ENCODE measurements at places on chromosomes 7 and 10. TPM values are rescaled to one million over a fixed set of nuclear protein-coding genes. Genes with fewer than 3 reads are reported as not detected.
A peak's percentile ranks its signal among the peaks of the same experiment; 100 is the strongest.

The NAT16 gene
- total RNA-seq, result not detected

The DOCK1 gene
- not detected for total RNA-seq

The HOXA10 gene
- total RNA-seq, result not detected

DNA sequence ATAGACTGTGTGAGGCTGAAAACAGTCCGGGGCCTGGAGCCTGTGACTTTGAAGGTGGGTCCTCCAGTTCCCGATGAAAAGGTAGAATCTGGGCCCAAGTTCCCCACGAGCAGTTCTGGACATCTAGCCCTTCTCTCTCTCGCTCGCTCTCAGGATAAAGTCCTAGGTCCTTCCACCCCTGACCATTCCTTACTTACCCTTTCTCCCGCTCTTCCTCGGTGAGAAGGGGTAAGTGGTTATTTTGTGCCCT, 713 bp downstream of the IMMP2L start:
- peaks cover 31% of the 10 kb centered on the region for H3K4me1 ChIP-seq
- peaks cover 26% of the 10 kb centered on the region for H3K36me3 ChIP-seq
- H3K27me3 ChIP-seq, result no peaks in the 10 kb centered on the region
- H3K4me3 ChIP-seq, result peak overlapping the region; percentile 81
- DNase-seq, result no peak

The URGCP gene
- total RNA-seq, result 34.2 TPM

The HOXA1 gene
- total RNA-seq, result 4.1 TPM

GRCh38 chr7:54782829-54783228, 23.8 kb upstream of the SEC61G start:
- no peak overlapping the region for H3K27ac ChIP-seq
- no peaks in the 10 kb centered on the region for H3K36me3 ChIP-seq
- H3K27me3 ChIP-seq, result no peaks in the 10 kb centered on the region
- DNase-seq, result no peak

The C7orf57 gene
- total RNA-seq, result not detected

The LLCFC1 gene
- not detected for total RNA-seq

- H3K4me3 ChIP-seq, result no peak overlapping the region
- no peak overlapping the region for H3K27ac ChIP-seq
- peaks cover 3% of the 10 kb centered on the region for H3K4me1 ChIP-seq
- H3K36me3 ChIP-seq, result 0 out of 2 replicates have a peak, but pooled peaks cover 3% of the 10 kb centered on the region
- H3K27me3 ChIP-seq, result no peaks in the 10 kb centered on the region
Measured at GRCh38 chr10:65620404-65621048, 1305.3 kb upstream of the LRRTM3 start.

DNA sequence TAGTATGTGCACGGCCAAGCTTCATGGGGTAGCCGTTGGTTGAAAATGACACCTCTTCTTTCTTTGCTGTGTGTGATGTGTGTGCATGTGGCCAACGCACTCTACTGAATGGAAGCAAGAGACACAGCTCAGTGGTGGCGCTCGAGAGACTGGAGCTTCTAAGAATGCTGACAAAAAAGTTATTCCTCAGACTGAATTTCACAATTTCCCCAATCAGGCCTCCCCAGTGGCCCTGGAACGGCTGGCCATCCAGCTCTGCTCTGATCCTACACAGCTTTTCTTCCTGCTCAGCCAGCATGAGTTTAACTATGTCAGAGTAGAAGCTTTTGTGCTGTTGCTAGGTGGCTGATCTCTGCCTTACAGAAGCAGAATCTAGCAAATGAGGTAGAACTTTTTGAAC, 186.7 kb upstream of the PLXDC2 start:
- no peak overlapping the region for H3K27ac ChIP-seq
- no peak overlapping the region for H3K4me3 ChIP-seq
- no peaks in the 10 kb centered on the region for H3K36me3 ChIP-seq
- no peak for DNase-seq
- H3K4me1 ChIP-seq, result no peaks in the 10 kb centered on the region

Data from Karpas-422 (cell line).